Activated naive CD4-positive, alpha-beta T cell (primary cell): ENCODE measurements at places on chromosomes 5 and 9.

- no peak for DNase-seq
Measured at GRCh38 chr5:90022711-90023053, 386.9 kb downstream of the CETN3 start.

- DNase-seq, result no peak
Measured at GRCh38 chr9:106478727-106479126, 384.2 kb upstream of the ZNF462 start.

DNA sequence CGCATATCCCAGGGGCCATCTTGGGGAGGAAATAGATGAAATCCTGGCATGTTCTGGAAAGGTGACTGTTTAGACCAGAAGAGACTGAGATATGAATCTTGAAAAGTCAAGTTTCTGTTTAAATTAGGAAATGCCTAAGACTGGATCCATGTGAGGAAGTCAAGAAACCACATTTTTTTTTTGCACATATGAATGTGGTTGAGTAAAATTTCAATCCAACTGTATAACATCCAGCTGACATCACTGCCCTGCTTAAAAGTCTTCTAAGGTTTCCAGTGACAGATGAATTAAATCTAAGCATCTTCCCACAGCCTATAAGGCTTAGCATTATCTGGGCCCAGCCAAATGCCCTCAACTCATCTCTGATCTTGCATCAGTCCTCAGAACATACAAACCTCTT lies 47.7 kb upstream of the TCERG1 start:
- no peak for DNase-seq

DNA sequence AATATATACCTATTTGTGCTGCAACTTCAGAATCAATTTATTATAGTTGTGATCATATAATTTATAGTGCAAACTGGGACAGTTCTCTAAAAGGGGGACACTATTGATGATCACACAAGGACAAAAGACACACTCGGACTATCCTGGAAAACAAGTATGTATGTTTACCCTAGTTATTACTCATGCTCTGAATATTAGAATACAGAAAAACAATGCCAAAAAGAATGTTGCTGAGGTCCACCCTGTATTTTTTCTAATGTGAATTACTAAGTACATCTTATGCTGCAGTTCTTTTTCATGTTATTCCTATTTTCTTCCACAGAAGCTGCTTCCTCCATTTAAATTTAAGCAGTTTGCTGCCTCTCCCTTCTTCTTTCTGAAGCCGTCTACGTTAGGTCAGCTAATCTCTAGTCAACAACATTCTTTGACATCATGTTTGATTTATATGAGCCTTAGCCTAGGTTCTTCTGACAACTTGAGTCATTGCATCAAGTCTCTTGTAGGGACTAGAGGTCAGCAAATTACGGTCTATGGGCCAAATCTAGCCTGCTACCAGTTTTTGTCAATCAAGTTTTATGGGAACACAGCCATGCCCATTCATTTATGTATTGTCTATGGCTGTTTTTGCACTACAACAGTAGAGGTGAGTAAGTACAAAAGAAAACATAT lies 40.1 kb upstream of the PPP3R2 start:
- DNase-seq, result no peak

DNA sequence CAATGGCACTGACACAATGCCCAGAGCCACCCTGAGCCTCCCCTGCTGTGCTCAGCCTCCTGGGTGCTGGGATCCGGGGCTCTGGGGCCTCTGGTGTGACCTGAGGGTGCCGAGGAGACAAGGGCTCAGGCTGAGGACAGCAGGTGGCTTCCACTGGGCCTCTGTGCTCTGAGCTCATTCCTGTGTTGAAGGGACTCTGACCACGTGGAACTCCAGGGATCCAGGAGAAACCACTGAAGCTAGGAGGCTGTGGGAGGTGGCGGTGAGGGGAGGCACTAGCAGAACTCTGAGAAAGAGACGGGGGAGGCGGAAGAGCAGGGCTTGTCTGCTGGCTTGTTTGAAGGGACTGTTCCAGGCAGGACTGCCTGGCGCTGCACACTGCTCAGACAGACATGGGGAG lies 318.7 kb upstream of the IRX1 start:
- no peak for DNase-seq

- no peak for DNase-seq
Measured at GRCh38 chr9:136688274-136689107, 1.2 kb upstream of the AGPAT2 start.

DNA sequence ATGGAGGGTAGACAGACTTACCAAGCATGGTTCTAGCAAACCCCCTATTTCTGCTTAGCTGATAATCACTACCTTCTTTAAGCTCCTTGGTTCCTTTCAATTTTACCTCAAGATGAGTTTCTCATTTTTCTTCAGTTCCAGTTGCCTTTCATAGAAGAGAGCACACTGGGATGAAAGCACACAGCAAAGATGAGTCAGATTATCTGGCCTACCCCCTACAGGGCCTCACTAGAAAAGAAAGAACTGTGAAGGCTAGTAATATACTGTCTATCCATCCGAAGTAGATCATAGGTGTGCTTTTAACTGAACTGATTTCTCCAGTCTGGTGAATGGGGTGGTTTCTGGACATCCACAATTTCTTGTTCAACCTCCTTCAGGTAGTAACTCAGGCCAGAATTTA lies 122.5 kb downstream of the TRPM3 start:
- DNase-seq, result no peak

GRCh38 chr9:121636341-121636865 lies 15.0 kb upstream of the DAB2IP start:
- DNase-seq, result no peak

DNA sequence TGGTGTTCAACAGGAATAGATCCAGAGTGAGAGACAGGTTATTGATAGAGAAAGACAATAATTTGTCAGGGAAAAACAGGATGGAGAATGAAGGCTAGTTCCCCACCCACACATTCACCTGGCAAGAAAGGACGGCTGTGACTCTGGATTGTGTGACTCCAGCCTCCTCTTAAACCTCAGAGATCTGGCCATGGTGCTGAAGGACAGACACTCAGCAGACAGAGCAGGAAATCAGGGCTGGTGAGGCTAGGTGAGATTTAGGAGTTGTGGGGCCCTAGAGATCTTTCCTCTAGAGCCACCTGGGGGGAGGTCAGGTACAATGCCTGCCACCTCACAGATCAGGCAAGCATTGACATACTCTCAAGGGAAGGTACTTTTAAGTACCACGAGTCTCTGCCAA lies 15.2 kb downstream of the OR1B1 start:
- DNase-seq, result no peak

DNA sequence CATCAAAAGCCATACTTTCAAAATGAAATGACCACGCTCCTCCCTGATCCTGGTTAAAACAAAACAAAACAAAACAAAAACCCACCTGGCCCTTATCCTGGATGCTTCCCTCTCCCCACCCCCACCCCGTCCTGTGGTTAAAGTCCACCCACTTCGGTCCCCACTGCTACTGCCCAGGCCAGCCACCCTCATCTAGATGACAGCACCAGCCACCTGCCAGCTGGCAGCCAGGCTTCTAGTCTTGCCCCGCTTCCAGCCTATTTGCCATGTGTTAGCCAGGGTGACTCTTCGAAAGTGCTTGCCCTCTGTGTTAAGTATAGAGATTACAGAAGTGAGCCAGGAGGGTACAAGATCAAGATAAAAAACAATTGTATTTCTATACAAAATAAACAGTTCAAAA lies 27.5 kb upstream of the NCS1 start:
- DNase-seq, result no peak
